ENCODE measurements at places on chromosomes 4 and X.

DNA sequence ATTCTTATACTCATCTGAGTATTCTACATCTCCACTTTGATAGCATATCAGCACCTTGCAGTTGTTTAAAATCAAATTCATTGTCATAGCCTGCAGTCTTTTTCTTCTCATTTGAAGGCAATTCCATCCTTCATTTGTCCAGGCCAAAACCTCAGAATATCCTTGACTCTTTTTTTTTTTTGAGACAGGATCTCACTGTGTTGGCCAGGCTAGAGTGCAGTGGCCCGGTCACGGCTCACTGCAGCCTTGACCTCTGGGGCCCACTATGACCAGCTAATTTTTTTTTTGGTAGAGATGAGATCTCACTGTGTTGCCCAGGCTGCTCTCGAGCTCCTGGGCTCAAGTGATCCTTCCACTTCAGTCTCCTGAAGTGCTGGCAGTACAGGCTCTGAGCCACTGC is 2.6 kb downstream of the MRPL1 start:
- DNase-seq = no peak

DNA sequence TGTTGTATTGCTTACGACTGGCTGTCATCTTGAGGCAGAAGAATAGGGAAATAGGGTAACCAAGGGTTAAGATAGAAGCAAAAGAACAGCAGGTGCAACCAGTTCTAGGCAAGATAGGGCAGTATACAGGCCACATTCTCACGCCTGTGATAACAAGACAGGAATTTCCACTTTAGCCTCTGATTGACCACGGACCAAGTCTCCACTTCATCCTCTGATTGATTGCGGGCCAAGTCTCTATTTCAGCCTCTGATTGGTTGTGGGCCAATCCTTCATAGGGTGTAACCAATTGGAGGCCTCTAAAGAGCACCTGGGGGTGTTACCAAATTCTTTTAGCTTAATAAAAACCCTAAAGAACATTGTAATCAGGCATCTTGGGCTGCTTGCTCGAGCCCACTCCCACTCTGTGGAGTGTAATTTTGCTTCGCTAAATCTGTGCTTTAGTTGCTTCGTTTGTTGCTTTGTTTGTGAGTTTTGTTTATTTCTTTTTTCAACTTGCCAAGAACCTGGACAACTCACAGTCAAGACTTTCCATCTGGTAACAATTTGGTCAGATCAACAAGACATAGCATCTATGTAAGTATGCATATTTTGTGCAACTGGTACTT is 8.7 kb upstream of the TBC1D9 start:
- DNase-seq = no peak

DNA sequence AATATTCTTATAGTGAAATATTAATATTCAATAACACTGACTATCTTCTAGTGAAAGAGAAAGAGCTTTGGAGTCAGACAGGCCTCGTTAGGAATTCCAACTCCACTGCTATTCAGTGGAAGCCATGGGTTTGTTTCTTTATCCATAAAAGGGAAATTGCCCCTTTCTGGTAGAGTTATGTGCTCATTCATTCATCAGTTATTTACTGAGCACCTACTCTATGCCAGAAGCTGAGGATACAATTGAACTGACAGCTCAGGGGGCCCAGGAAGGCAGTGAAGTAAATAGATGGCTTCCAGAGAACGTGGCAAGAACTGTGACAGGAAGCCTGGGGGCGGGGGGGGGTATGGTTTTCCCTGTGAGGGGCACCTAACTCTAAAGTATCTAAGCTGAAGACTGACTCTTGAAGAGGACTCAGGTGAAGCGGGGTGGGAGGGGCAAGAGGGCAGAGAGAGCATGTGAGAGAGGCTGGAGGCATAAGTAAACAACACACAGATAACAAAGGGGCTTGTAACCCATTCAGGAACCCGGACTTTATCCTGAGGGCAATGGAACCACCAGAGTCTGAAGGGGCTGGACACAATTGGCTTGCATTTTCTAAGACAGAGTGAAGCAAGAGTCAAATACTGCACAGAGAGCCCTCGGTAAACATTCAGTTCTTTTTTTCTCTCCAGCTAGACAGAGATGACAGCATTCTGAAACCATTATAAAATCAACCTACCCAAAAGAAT is 20.3 kb downstream of the ANXA5 start:
- DNase-seq = no peak

DNA sequence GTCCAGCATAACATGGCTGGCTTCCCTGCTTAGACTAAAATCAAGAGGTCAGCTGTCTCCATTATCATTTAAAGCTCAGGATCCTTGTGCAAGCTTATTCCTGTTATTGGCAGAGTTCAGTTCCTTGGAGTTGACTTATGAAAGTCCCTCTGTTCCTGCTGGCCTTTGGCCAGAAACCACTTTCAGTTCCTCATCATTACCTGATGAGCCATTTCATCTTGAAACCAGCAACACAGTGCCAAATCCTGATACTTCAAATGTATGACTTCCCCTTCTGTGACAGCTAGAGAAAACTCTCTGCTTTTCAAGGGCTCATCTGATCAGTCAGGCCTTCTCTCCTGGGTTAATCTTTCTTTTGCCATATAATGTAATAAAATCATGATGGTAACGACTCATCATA is 110.6 kb upstream of the FSTL5 start:
- DNase-seq = no peak

GRCh38 chrX:71118032-71118984 is at the start of gene MED12:
TSS of gene MED12 (plus strand) at chrX:71118596. CDS start at chrX:71118755, 159 bp downstream.
- DNase-seq = peak; percentile 65

GRCh38 chrX:8783097-8783713 is 18.0 kb downstream of the FAM9A start:
- peak; percentile 16 for DNase-seq

GRCh38 chr4:103499094-103499493 is 220.7 kb downstream of the TACR3 start:
- DNase-seq = no peak
